ENCODE measurements at places on chromosomes 12 and 14. TPM values are rescaled to one million over a fixed set of nuclear protein-coding genes. Genes with fewer than 3 reads are reported as not detected.
A peak's percentile ranks its signal among the peaks of the same experiment; 100 is the strongest.

GRCh38 chr12:98532687-98533304, 17.4 kb downstream of the TMPO start:
- DNase-seq = no peak

- no peak for DNase-seq
Measured at GRCh38 chr12:83700838-83701237, 1014.1 kb downstream of the TMTC2 start.

GRCh38 chr12:124442772-124443445, 124.5 kb downstream of the NCOR2 start:
- DNase-seq = no peak

- DNase-seq = no peak
Measured at GRCh38 chr12:131851741-131852550, 23.8 kb downstream of the MMP17 start.

NFATC4 gene
- 58.4 TPM for polyA plus RNA-seq

GRCh38 chr14:32374155-32374554, 45.1 kb downstream of the AKAP6 start:
- no peak for DNase-seq

SAMD4A gene
- 8.6 TPM for polyA plus RNA-seq

DNA sequence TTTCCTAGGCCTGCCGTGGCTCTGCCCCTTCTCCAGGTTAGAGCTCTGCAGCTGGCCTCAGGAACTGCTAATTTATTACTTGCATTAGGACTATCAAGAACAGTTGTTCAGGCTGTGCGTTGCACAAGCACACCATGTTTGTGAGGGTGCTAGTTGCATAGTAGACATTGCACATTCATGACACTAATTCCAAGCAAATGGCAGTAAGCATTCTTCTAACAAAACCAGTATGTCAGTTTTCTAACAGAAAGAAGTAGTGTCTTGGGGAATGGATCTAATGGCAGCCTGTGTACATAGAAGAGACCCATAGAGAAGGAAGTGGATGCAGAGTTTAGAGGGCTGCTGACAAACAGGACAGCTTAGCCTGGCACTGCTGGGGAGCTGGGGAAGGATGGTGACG, 53.9 kb downstream of the ERH start:
- no peak for DNase-seq

SYCP3 gene
- 3.1 TPM for polyA plus RNA-seq

GRCh38 chr14:53055003-53055402, 98.1 kb downstream of the DDHD1 start:
- DNase-seq = peak; percentile 42

GRCh38 chr12:24047326-24047725, 97.9 kb upstream of the SOX5 start:
- no peak for DNase-seq

HSPA2 gene
- polyA plus RNA-seq = 17.6 TPM

GRCh38 chr12:132030367-132031038, 80.8 kb downstream of the EP400 start:
- DNase-seq = no peak

- no peak for DNase-seq
Measured at GRCh38 chr14:65333943-65334687, 78.4 kb upstream of the FUT8 start.

- no peak for DNase-seq
Measured at GRCh38 chr12:50111395-50111692, 692 bp upstream of the COX14 start.

GRCh38 chr12:26938701-26939062, 412 bp downstream of the FGFR1OP2 start:
- DNase-seq = no peak

DNA sequence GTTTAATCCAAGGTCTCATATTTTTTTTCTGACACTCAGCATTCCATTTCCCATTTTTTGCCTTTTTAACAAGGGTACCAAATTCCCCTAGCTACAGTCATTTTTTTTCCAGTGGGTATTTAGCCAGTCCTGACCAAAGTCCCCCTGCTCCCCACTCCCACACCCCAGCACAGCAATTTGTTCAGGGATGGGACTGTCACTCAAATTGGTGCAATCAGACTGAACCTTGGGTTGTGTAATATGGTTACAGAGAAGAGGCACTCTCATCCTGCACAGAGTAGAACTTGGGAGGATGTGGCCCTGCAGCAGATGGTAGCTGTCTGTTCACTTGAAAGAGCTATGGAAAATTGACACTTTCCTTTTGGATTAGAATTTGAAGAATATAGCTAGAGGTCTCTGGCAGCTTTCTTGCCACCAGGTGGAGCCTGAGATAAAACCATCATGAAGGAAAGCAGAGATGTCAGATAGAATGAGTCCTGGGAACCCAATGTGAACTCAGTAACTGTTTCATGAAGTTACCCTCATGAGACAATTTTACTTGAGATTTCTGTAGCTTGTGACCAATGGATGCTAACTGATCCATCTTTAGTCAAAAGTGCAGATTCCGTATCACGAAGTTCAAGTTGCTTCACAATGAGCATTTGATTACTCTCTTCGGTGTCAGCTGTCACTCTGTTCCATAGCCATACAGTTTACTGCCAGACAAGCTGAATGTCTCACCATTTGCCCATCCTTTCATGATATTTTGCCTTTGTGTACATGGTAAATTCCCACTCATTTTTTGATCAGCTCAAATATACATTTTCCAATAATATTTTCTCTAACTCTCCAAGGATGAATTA, 394.0 kb upstream of the SYT1 start:
- DNase-seq = no peak

DNA sequence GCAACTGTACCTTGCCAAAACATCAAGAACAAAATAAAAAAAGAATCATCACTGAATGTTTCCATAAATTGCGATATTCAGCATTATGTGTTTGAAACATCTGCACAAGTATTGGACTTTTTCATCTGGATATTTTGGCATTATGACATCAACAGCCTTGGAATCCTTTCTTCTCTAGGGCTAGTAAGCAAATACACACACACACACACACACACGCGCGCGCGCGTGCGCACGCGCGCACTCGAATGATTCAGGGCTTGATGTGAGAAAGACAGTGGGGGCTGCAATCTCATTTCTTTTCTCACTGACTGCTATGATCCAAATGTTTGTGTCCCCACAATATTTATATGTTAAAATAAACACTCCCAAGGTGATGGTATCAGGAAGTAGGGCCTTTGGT, 90.0 kb upstream of the SLC38A4 start:
- no peak for DNase-seq

- DNase-seq = no peak
Measured at GRCh38 chr12:54132976-54133771, 55.6 kb downstream of the SMUG1 start.

DNA sequence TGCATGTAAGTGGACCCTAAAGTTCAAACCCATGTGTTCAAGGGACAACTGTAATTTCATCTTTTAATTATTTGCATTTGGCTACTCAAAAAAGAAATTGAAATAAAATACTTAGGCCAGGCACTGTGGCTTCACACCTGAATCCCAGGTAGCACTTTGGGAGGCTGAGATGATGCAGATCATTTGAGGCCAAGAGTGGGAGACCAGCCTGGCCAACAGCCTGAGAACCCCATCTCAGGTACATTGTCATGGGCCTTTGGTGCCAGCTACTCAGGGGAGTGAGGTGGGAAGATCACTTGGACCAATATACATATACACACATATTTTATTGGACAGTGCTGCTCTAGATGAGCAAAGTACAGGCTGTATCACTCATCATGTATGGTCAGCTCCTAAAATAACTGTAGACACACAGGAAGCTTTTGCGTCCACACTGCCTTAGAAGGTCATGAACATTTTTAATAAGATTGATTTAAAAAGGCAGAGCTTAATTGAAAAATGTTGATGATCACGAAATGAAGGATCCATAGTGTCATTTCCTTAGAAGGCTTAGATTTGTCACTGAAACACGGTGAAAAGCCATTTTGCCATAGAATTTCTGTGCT, 2.5 kb upstream of the ZCCHC8 start:
- DNase-seq = no peak

DNA sequence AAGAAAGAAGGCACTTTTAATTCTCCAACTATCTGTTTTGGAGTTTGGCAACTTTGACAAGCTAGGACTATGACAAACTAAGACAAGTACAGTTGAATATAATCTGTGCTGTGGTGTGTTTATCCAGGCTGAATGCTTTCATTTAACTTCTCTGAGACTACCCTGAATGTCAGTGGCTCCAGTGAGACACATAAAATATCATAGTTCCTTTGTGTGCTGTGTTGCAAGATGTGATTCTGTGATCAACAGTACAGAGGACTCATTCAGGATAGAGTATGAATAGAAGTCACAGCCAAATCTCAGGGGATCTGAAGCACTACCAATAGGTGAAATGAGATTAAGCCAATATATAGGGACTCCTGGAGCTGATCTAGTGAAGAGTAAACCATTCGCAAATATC, 876.9 kb upstream of the FBXO33 start:
- DNase-seq = no peak

GRCh38 chr12:52670961-52671360, 9.2 kb downstream of the KRT1 start:
- DNase-seq = no peak

SRGAP1 gene
- polyA plus RNA-seq = 23.9 TPM

DNA sequence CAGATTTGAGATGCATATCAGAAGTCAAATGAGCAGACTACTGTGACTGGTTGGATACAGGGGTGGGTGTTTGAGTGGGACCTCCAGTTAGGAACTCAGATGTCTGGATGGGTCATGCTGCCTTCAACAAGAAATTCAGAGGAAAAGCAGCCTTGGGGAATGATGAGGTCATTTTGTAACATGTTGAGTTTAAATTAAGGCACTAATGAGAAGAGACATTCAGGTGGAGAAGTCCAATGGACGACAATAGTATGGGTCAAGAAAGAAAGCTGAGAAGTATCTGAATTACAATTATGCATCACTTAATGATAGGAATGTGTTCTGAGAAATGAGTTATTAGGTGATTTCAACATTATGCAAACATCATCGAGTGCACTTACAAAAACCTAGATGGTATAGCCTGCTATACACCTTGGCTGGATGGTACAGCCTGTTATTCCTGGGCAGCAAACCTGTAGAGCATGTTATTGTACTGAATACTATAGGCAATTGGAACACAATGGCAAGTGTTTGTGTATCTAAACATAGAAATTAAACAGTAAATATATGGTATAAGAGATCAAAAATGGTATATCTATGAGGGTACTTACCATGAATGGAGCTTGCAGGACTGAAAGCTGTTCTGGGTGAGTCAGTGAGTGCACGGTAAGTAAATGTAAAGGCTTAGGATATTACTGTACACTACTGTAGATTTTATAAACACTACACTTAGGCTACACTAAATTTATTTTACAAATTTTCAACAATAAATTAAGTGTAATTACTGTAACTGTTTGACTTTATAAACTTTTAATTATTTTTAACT, 414.7 kb downstream of the RAD51B start:
- no peak for DNase-seq

GRCh38 chr12:11943919-11944700, 126.6 kb upstream of the BCL2L14 start:
- DNase-seq = no peak
